ENCODE measurements at places on chromosomes 6 and 20. TPM values are rescaled to one million over a fixed set of nuclear protein-coding genes. Genes with fewer than 3 reads are reported as not detected.

Gene OR2B2
- not detected for total RNA-seq

Gene BPIFB4
- total RNA-seq, result not detected

Gene SLC35B2
- total RNA-seq, result 26.8 TPM

Gene CPXM1
- total RNA-seq, result 2.3 TPM

Gene COL19A1
- 0.33 TPM for total RNA-seq

Gene CYB5R4
- total RNA-seq, result 40.5 TPM

Gene ENPP1
- total RNA-seq, result 0.45 TPM

Gene TBX18
- not detected for total RNA-seq

Gene SLC24A3
- 0.99 TPM for total RNA-seq

Gene MUCL3
- total RNA-seq, result not detected

Gene SEL1L2
- not detected for total RNA-seq

Gene SLPI
- total RNA-seq, result not detected

Gene PBOV1
- not detected for total RNA-seq

Gene FERMT1
- total RNA-seq, result not detected

Gene HLA-DQA1
- total RNA-seq, result 7.0 TPM
